ENCODE measurements at places on chromosomes 16 and 17. TPM values are rescaled to one million over a fixed set of nuclear protein-coding genes. Genes with fewer than 3 reads are reported as not detected.

The RTN4RL1 gene
- total RNA-seq: 20.4 TPM

The IGFALS gene
- total RNA-seq: under 0.01 TPM

The ZNF594 gene
- 26.9 TPM for total RNA-seq

The PITPNC1 gene
- 70.9 TPM for total RNA-seq

The KRT24 gene
- not detected for total RNA-seq

The TRPV3 gene
- total RNA-seq: 0.82 TPM

The SMG6 gene
- total RNA-seq: 17.5 TPM

The TMC8 gene
- total RNA-seq: 0.41 TPM

The NSMCE1 gene
- 35.1 TPM for total RNA-seq

The IL21R gene
- 0.41 TPM for total RNA-seq

The SLFN14 gene
- 0.41 TPM for total RNA-seq

DNA sequence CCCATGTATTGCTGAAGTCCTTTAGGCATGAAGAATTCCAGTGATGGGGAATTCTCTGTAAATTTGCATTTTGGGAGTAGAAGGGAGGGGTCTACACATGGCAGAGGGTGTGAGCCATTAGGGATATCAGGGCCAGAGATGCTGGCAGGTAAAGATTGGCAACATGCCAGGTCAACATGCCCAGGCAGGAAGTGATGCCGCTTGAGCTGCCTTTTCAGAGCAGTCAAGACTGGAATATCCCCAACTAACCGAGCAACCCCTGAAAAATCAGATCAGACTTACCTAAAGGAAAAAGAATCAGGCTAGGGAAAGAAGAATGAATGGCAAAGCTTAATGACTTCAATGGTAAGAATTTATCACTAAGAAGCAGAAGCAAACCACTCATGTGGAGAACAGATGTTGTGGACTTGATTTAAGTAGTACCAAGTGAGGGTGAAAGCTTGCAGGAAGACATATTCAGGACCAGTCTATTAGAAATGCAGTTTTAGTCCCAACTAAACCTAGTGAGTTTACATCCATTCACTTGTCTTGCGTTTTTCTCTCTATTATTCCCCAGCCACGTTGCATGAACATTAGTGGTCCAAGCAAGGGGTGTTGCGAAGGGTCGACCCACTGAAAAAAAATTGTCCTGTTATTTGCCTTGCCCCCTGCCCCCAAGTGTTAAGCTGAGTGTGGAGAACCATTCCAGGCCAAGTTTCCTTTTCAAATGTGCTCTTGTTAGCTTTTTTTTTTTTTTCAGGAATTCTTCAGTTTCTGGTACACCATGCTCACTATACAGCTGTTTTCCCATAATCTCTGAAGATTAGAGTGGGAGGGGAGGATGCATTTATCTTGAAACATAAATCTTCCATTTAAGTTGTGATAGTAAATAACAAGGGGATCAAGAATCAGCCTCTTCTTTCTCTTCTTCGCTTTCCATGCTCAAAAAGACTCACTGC lies 105.2 kb downstream of the ABCA8 start:
- DNase-seq: no peak

DNA sequence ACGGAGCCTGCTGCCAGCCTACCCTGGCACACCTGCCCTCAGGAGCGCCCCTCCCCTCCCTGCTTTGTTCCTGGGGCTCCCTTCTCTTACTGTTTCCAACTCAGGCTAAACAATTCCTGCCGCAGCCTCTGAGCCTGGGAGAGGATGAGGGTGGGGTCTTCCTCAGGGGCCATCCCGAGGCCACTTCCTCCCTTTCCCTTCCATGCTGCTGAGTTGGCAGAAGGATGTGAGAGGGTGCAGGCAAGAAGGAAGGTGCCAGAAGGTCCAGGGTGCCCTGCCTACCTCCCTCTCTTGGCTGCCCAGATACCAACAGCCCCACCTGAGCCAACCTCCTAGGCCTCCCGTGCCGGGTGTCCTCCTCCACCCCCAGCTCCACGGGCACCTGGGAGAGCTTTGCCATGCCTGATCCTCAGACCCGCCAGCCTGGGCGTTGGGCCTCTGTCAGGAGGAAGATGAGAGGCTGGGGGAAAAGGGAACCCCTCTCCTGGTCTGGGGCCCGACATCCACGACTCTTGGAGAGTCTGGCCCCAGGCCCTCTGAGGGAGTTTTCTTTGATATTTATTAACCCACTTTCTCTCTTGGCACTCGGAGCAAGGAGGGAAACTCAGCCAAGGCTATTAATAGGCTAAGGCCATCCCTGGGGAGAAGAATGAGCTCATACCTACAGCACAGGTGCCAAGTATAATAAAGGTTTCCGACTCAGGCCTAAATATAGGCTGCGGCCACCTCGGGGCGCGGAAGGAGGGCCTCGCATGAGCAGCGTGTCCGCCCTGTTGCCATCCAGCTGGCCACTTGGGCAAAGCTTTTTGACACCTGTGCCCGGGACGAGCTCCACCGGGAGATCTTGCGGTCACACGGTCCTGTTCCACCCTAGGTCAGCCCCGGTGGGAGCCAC lies 232.0 kb downstream of the ENGASE start:
- peak; percentile 26 for DNase-seq

DNA sequence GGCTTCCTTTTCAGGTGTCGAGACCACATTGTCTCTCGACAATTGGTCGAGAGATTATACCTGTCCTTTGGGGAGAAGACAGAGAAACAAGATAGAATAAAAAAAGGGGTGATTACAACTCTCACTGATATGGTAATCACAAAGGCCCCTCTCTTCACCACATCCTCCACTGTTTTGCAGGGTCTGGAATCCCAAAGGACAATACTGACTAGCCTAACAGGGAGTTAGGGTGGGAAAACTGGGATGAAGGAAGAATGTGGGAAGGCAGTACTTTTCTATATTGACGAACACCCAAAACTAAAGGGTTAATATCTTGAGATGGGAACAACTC lies 6.1 kb downstream of the ABCA5 start:
- no peak for DNase-seq

DNA sequence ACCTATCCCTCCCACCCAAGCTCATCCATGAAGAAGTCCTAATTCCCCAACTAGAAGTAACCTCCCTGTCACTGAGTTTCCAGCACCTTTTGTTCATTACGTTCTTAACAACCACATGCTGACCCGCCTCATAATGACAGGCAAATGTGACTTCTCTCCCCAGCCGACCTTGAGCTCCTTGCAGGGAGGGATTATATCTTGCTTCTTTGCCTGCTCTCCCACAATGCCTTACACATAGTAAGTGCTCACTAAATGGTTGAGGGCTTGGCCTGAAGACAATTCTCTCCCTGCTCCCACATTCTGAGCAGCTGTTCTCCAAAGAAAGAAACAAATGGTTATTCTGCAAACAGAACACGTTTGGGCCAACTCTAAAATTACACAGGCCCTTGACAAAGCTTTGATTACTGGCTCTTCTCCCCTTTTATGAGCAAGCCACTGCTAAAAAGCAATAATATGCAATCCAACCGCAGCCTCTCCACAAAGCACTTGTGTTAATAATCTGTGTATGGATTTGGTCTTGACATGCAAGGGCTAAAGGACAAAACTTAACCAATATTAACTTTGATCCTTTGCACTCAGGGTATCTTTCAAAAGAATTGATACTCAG lies 23.2 kb downstream of the SLC39A11 start:
- no peak for DNase-seq

- no peak for DNase-seq
These were observed 15.5 kb upstream of the CUEDC1 start for GRCh38 chr17:57970710-57971109.

- DNase-seq: no peak
These were observed 211.9 kb upstream of the HS3ST3A1 start for GRCh38 chr17:13813347-13814240.

DNA sequence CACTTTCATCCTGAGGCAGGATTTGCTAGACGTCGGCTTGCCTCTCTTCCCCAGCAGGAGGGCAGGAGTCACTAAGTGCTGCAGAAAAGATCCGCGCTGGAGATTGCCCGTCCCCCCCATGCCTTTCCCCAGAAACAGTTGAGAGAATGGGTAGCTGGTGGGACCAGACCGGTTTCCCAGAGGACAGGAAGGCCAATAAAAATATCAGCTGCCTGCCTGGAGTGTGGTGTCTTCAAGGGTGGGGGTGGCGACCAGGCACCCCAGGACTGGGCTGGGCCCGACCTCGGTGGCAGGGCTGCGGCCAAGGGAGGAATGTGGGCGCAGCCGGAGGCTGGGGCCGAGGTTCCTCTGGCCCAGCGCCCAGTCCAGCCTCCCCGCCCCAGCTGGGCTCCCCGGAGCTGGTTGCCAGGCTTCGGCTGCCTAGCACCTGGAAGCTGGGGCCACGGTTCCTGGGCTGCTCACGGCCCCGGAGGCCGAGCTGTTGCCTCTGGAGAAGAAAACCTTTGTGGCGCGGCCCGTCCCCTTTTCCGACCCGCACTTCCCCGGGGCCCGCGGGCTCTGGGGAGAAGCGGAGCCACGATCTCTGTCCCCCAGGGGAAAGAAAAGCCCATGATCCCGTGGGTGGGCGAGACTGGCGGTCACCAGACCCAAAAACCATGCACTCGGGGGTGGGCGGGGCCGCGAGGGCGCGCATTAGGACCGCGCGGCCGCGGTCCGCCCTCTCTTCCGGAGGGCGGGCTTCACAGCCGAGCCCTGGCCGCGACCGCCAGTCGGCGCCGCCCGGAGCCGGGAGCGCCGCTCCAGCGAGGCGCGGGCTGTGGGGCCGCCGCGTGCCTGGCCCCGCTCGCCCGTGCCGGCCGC lies at the start of gene TRAF4:
Gene TRAF4 (plus strand): TSS at position 769 of the 861 bp plus-strand sequence. CDS start 102 bp downstream, outside the sequence.
- peak; percentile 95 for DNase-seq

DNA sequence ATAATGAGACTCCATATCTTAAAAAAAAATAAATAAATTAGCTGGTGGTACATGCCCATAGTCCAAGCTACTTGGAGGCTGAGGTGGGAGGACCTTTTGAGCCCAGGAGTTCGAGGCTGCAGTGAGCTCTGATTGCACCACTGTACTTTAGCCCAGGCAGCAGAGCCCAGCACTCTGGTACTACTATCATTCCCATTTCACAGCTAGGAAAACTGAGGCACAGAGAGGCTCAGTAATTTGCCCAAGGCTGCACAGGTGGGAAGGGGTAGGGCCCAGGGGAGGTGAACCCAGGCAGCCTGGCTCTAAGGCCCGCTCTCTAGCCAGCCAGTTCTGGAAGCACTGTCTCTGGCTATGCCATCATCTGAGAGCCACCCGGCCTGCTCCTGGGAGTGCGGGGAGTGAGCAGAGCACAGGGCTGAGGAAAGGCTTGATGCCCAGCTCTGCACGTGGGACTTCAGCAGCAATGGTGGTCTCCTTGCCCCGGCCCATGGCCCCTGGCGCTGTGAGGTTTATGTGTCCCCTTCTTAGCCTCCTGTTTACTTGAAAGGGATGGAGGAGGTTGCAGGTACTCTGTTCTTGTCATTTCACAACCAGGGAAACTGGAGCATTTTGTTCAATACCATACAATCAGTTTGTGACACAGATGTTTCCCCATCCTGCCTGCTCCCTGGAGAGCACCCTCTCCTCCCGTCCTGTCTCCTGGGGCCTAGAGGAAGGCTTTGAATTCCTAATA lies 222.3 kb downstream of the KATNIP start:
- no peak for DNase-seq

GRCh38 chr17:35907691-35908090 lies 22.9 kb downstream of the RDM1 start:
- no peak for DNase-seq

GRCh38 chr16:85872734-85873133 lies 26.2 kb upstream of the IRF8 start:
- no peak for DNase-seq

DNA sequence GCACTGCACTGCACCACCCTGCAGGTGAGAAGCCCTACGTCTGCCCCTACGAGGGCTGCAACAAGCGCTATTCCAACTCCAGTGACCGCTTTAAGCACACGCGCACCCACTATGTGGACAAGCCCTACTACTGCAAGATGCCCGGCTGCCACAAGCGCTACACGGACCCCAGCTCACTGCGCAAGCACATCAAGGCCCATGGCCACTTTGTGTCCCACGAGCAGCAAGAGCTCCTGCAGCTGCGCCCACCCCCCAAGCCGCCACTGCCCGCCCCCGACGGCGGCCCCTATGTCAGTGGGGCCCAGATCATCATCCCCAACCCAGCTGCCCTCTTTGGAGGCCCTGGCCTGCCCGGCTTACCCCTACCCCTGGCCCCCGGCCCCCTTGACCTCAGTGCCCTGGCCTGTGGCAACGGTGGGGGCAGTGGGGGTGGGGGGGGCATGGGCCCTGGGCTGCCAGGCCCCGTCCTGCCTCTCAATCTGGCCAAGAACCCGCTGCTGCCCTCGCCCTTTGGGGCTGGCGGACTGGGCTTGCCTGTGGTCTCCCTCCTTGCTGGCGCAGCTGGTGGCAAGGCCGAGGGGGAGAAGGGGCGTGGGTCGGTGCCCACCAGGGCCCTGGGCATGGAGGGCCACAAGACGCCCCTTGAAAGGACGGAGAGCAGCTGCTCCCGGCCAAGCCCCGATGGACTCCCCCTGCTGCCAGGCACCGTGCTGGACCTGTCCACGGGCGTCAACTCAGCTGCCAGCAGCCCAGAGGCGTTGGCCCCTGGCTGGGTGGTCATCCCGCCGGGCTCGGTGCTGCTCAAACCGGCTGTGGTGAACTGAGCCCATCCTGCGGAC lies 14.2 kb downstream of the PAM16 start:
- no peak for DNase-seq

DNA sequence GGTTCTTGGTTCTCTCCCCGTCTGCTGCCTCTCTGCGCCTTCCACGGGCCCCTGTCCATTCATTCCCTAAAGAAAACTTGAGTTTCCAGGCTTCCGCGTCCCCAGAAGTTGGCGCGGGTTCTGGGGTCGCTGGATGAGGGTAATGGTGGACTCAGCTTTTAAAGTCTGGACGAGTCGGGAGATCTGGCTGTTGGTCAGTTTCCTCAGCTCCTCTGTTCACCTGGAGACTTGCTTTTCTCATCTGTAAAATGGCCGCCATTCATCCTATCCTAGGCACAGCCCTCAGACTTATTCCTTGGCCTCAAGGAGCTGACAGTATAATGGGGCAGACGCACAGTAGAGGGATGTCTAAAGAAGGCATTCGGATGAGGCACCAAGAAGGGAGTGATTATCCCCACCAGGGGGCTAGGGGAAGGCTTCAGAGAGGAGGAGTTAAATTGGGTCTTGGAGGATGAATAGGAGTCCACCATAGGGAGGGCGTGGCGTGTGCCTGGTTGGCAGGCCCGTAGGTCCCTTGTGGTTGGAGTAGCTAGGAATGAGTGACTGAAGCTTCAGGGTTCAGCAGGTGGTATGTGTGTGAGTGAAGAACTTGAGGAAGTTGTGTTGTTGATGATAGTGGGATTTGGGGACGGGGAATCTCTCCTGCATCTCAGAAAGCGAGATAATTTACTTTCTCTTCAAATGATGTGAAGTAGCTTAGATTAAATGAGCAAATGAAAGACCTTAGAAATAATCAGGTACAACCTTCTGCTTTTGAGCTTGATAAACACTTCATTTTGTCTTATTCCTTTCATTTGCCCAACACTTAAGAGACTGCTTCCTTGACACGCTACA lies 652 bp downstream of the VPS35L start:
- DNase-seq: no peak

- no peak for DNase-seq
These were observed 59.2 kb downstream of the BMERB1 start for GRCh38 chr16:15493466-15494180.

DNA sequence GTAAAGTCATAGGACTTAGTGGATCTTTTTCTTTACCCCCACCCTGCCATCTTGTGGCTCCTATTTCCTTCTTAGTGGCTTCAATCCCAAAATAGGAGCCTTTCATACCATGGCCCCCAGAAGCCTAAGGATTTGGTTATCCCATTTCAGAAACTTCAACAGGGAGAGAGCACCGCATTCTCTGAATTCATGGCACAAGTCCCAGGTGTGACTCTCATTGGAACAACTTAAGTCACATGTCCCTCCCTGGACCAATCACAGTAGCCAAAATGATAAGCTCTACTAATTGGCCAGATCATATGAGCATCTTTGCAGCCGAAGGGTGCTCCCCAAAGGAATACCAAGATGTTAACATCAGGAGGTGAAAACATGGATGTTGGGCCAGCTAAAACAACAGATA lies 43.2 kb downstream of the AXIN2 start:
- DNase-seq: no peak

GRCh38 chr17:44001461-44001920 lies 2.9 kb upstream of the NAGS start:
- no peak for DNase-seq
